Activated naive CD4-positive, alpha-beta T cell treated with anti-CD3 and anti-CD28 coated beads for 36 hours (primary cell): ENCODE measurements at places on chromosomes 3 and 15. TPM values are rescaled to one million over a fixed set of nuclear protein-coding genes. Genes with fewer than 3 reads are reported as not detected.

The ITIH1 gene
- total RNA-seq: not detected

The FAM43A gene
- 1.4 TPM for total RNA-seq

The GP5 gene
- total RNA-seq: 0.64 TPM

GRCh38 chr3:42300013-42300412 lies 34.0 kb upstream of the CCK start:
- H3K4me3 ChIP-seq: no peak overlapping the region
- H3K4me1 ChIP-seq: peaks cover 6% of the 10 kb centered on the region
- no peaks in the 10 kb centered on the region for H3K36me3 ChIP-seq
- H3K27ac ChIP-seq: no peak overlapping the region

- no peaks in the 10 kb centered on the region for H3K27me3 ChIP-seq
- DNase-seq: no peak
- H3K4me3 ChIP-seq: no peak overlapping the region
- no peaks in the 10 kb centered on the region for H3K36me3 ChIP-seq
- no peaks in the 10 kb centered on the region for H3K4me1 ChIP-seq
Observed at GRCh38 chr3:154775821-154776548, 304.1 kb upstream of the MME start.

GRCh38 chr3:147297761-147298350 lies 108.5 kb downstream of the ZIC4 start:
- no peaks in the 10 kb centered on the region for H3K27me3 ChIP-seq
- no peak overlapping the region for H3K4me3 ChIP-seq
- H3K27ac ChIP-seq: no peak overlapping the region
- H3K36me3 ChIP-seq: no peaks in the 10 kb centered on the region

DNA sequence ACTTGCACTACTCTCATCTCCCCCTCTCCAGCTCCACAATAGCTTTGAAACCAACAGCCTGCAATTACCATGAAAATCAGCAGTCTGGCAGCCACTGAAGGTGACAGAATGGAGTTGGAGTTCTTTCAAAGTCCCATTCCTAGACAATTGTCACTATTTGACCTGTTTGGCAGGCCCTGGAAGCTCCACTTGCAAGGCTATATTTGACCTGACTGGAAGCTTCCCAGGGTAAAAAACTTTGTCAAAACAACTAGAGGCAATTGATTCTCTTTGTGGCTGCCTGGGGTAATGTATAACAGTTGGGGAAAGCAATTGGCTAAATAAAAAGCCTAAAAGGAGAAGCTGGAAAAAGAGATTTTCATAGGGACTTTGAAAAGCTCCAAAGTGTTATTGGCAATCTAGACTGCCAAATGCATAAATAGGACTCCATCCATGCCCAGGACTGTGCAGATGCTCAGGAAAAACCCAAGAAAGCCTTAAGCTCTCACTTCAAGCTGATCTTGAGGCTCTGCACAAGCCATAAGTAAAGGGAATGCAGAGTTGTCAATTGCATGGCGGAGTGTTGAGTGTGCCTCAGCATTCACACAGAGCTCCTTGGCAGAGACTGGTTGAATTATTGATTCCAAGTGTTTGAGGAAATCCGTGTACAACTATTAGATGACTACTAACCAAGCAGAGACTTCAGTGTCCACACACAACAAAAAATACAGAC lies 18.3 kb downstream of the GREM1 start:
- no peaks in the 10 kb centered on the region for H3K36me3 ChIP-seq
- no peak for DNase-seq
- H3K27me3 ChIP-seq: peaks cover 11% of the 10 kb centered on the region
- no peaks in the 10 kb centered on the region for H3K4me1 ChIP-seq
